ENCODE measurements at places on chromosomes 5 and 9. TPM values are rescaled to one million over a fixed set of nuclear protein-coding genes. Genes with fewer than 3 reads are reported as not detected.
A peak's percentile ranks its signal among the peaks of the same experiment; 100 is the strongest.

DNA sequence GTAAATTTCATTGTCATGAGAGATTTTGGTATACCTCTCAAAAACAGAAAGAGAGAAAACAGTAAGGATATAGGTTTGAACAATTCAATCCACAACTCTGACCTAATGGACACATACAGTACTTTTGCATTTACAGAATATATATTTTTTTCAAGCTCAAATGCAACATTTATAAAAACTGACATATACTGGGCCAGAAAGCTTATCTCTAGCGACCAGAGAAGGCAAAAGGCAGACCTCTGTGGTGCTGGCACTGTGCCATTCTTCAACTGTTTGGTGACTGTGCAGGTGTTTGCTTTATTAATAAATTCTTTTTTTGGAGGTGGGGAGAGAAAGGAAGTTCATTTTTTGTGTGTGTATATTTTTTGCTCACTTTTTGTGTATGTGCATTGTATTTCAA lies 6.0 kb upstream of the PLAC8L1 start:
- no peak for DNase-seq

- peak; percentile 93 for DNase-seq
These were observed 25.1 kb upstream of the CD180 start for GRCh38 chr5:67221487-67222242.

DNA sequence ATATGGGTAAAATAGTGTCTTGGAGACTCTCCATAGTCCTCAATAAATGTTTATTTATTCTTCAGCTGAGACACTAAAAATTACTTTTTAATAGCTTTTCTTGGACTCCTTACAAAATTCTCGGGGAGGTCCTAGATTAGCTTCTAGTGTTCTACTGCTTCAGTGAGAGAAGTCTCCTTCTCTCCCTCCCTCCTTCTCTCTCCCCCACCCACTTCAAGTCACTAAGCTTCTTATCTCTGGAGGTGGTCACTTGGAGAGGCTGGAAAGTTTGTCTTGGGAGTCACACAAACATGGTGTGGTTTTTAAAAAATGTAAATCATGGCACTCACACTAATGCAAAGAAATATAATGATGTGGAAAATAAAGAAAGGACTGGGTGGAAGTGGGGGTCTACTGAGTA lies 64.1 kb downstream of the SEMA6A start:
- DNase-seq = no peak

DNA sequence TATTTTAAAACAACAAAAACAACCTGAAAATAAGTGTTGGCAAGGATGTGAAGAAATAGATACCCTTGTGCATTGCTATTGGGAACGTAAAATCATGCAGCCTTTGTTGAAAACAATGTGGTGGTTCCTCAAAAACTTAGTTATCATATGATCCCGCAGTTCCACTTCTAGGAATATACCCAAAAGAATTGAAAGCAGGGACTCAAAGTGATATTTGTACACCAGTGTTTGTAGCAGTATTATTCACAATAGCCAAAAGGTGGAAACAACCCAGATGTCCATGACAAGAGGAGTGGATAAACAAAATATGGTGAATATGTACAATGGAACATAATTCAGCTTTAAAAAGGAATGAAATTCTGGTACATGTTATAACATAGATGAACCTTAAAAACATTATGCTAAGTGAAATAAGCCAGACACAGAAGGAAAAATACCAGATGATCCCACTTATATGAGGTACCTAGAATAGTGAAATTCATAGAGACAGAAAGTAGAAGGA lies 29.0 kb downstream of the IRF1 start:
- DNase-seq = no peak

- no peak for DNase-seq
These were observed 1.0 kb downstream of the NUDCD2 start for GRCh38 chr5:163458778-163459385.

DNA sequence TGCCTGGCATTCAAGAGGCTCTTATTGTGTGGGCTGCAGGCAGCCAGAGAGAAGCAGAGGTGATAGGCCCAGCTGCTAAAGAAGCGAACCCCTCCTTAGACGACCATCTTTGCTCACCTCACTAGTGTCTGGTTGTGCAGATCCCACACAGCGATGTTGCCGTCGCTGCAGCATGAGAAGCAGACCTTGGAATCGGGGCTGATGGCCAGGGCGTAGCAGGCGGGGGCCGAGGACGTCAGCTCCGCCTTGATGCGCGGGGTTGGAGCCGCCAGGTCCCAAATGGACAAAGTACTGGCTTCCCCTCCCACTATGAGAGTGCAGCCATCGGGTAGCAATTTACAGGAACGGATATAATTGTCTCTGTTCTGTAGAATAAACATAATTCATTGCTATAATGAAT lies 98.7 kb downstream of the TLE1 start:
- DNase-seq = no peak

GRCh38 chr5:116488356-116489041 lies 86.1 kb downstream of the SEMA6A start:
- no peak for DNase-seq

DNA sequence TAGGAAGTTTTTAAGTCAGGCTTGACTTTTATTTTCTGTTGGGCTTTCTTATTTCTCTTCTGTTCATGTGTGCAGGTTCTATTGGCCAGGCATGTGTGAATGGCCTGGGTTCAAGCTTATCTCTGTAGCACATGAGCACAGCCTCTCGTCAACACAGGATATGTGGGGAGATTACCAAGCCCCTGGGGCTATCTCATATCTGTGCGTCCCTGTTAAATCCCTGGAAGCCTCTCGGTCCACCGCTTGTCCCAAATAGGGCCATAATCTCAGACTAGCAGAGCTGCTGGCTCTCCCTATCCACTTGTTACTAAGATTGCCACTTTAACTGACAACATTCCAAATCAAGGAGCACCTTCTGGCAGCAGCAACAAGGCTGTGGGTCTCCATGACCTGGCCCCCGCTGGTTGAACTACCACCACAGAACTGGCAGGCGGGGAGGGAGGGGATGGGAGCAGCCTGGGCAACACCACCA lies 28.4 kb upstream of the EBF1 start:
- no peak for DNase-seq

- no peak for DNase-seq
These were observed 56.4 kb upstream of the ISL1 start for GRCh38 chr5:51326844-51327243.

DNA sequence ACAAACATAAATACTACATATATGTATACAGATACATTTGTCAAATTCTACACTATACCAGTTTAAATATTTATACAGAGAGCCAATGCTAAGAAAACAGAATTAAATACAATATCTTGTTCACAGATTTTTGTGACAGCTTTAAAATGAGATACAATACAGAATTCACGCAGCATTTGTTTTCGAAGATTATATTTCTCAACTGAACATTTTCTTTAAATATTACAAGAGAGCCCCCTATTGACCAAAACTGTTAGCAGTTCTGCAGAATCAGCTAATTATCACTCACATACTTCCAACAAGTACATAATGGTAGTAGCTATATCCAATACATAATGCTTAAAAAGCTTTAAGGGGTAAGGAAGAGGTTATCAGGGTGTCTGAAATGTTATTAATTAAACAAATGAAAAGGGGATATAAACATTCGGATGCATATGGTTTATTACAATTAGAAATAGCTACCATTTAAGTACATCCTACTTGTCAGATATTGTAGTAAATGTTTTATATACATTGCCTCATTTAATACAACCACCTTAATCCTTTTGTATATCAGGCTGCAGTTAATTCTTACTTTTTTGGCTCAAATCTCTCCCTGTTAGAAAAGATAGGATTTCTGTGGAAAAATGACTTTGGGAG lies 31.7 kb downstream of the ZDHHC21 start:
- DNase-seq = no peak

DNA sequence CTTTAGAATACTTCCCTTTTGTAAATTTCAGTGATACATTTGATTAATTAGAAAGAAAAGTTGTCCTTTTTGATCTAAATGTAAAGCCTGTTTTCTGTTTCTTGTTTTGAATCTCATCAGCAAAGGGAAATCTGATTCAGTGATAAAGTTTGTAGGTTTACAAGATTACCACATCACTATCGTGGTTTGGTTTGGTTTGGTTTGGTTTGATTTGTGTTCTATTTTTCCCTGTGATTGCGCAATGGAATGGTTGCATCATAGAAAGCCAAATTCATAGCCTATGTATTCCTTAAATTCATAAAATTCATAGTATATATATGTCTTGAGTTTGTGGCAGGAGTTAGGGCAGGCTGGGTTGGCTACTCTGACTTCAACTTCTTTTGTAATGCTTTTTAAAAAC lies 15.2 kb downstream of the SRFBP1 start:
- DNase-seq = no peak

- DNase-seq = no peak
These were observed 508.0 kb downstream of the GADD45G start for GRCh38 chr9:90112788-90113187.

GRCh38 chr9:78986446-78986845 lies 585.3 kb upstream of the TLE4 start:
- no peak for DNase-seq

- DNase-seq = no peak
These were observed 240.2 kb downstream of the FBXL17 start for GRCh38 chr5:108141676-108142075.

DNA sequence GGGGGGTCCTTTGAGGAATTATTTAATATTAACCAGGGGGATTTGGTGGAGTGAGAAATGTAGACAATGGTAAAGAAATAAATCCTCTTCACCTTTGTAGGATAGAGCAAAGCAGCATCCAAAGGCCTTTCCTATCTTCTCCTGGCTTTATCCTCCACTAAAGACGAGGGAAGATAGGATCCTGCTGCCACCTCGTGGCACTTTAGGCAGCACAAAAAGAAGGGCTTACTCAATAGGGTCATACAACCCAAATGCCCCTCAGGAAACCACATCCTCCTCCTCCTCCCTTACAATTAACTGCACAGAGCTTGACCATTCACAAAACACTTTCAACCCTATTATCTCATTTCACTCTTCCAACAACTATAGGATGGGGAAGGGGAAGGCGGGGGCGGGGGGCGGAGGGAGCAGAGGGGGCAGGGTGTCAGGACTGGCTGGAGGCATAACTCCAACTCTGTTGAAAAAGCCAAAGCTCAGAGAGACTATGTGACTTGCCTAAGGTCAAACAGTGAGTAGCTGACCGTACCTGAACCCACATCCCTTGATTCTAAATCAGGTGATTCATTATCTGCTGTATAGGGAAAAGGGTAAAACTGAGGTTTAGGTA lies 45.4 kb upstream of the MYOT start:
- no peak for DNase-seq

DNA sequence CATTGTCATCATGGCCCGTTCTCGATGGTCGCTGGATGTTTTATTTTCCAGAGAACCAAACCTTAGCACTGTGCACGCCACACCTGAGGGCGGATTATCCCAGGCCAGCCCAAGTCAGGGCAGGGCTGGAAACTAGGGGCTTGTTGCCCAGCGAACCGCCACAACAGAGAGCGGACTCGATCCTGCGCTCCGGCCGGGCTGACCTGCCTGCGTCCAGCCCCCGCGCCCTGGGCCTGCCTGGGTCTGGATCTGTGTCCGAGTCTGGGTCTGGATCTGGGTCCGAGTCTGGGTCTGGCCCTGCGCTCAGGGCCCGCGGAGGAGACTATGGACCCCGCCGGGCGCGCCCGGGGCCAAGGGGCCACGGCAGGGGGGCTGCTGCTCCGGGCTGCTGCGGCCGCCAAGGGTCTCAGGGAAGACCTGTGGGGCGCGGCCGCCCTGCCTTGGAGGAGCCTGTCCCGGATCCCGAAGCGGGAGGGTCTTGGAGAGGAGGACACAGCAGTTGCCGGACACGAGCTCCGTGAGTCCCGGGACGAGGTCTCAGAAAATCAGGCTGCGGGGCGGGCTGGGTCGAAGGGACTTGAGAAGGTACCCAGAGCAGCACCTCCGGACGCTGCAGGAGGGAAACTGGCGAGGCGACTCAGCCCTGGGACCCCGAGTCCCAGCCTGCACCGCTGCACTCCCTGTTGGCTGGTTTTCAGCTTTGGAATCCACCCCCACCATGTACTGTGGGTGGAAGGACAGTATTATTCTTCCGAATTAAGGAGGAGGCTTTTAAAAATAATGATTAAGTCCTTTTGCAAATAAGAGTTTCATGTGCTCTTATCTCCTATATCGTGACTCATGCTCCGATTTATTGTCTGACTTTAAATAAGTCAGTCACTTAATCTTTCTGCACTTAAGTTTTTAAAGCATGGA lies at the start of gene ANKDD1B:
Gene ANKDD1B (plus strand): TSS at position 143 of the 915 bp plus-strand sequence. CDS start 182 bp downstream, at position 325.
- no peak for DNase-seq

DNA sequence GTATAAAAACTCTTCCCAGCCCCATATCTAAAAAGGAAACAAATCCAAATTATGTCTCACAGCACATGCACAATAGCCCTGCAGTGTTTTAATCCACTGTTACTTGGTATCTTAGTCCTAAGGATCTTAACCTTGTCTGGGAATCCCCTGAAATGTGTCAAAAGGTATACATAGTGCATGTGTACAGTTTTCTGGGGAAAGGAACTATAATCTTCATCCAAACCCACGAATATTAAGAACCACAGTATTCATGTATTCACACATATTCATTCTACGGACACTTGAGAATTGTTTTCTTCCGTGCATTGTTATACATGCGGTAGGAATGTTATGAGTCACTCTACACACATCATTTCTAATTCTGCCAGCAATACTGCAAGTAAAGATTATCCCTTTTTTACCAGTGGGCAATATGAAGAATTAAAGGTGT lies 47.8 kb upstream of the SNX2 start:
- DNase-seq = no peak

DNA sequence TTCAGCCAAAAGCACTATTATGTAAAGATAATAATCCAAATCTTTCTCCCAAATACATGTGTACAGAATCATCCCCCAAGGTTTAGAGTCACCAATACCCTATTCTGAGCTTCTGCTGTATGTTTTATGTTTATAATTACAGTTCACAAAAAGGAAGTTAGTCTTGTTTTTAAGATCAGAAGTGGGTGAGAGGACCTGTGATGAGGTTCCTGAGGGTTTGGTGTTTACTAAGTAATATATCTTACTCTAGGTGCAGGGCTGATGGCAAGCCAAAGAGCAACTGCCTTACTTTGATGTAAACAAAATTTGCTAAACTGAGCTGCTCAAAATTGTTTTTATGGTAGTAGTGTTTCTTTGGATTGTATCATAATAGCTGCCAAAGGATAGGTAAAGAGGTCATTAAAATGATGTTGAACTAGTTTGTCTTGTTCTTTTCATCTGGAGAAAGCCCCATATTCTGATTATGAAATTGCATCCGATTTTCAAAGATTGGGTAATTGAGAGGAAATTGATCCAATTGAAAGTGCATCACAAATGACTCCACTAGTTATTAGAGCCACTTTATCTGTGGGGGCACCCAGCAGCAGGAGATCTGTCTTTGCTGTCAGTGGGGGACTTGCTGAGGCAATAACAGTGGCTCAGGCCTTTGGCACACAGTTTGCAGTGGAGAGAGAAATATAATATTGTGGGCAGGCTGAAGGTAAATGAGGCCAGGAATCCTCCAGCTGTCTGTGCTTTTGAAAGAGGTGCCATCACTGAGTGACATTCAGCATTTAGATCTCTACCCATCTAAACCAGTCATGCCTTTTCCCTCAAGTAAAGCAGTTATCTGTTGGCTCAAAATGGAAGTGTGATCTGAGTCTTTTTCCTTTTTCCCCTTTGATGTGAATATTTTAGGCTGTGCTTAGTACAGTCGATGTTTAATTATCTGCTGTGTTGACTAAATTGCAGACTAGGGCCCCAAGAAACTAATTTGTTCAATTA lies 14.1 kb downstream of the TRIM32 start:
- DNase-seq = no peak

The DND1 gene
- 2.8 TPM for total RNA-seq

The PPP1R26 gene
- total RNA-seq = 0.18 TPM

The IFNA17 gene
- total RNA-seq = not detected

The TMEM174 gene
- total RNA-seq = not detected

The FAM13B gene
- 38.8 TPM for total RNA-seq

The WDR38 gene
- not detected for total RNA-seq

The DMRT2 gene
- not detected for total RNA-seq

The C9 gene
- not detected for total RNA-seq

The FSTL4 gene
- not detected for total RNA-seq

The RCL1 gene
- 14.3 TPM for total RNA-seq

The GFM2 gene
- 22.6 TPM for total RNA-seq

The PITX1 gene
- not detected for total RNA-seq

All from activated CD8-positive, alpha-beta memory T cell treated with anti-CD3 and anti-CD28 coated beads, Interleukin-2, amount 10 ng/mL, durations not matched to agents 7 days and 5 days (primary cell).